ENCODE measurements at places on chromosomes 13 and 19.

GRCh38 chr13:21243045-21243897 is 66.8 kb downstream of the MRPL57 start:
- DNase-seq = no peak

DNA sequence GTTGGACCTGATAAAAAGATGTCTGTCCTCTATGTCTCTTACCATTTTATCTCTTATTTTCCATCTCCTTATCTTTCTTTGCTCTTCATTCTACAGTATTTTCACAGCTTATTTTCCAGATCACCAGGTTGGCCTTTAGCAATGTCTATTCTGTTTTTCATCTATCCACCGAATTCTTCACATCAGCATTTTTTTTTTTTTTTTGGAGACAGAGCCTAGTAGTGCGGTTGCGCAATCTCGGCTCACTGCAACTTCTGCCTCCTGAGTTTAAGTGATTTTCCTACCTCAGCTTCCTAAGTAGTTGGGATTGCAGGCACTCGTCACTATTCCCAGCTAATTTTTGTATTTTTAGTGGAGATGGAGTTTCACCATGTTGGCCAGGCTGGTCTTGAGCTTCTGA is 49.0 kb downstream of the DNAJC15 start:
- no peak for DNase-seq

DNA sequence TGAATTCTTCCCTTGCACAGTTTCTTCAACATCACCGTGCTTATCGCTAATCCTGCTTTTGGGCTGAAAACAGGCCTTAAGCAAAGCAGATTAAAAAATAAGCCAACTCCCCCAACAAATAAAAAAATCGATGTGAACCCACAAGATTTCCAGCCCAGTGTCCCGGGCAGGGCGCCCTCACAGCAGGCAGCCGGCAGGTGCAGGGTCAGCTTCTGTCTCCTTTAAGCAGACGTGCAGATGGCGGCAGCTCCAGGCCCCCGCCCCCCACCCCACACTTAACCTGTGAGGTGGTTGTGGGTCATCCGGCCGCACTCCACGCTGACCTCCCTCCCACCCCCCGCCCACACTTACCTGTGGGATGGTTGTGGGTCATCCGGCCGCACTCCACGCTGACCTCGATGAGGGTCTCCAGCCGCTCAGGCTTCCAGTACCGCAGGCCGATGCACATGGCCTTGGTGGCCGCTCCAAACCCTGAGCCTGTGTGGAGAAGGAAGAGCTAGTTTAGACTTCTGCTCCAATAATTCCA is 19.8 kb downstream of the ADPRHL1 start:
- DNase-seq = no peak

DNA sequence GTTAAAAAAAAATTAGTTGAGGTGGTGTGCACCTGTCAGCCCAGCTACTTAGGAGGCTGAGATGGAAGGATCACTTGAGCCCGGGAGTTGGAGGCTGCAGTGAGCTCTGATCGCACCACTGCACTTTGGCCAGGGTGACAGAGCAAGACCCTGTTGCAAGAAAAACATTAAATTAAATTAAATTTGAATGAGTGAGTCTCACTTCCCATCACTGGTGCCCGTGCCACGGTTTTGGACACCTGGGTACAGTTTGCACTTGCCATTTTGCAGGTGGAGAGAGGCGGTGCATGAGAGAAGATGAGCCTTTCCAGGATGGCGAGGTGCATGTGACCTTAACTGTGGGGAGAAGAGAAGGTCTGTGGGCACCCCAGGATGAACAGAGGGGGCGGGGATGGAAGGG is 60.3 kb upstream of the ZNF536 start:
- DNase-seq = no peak

DNA sequence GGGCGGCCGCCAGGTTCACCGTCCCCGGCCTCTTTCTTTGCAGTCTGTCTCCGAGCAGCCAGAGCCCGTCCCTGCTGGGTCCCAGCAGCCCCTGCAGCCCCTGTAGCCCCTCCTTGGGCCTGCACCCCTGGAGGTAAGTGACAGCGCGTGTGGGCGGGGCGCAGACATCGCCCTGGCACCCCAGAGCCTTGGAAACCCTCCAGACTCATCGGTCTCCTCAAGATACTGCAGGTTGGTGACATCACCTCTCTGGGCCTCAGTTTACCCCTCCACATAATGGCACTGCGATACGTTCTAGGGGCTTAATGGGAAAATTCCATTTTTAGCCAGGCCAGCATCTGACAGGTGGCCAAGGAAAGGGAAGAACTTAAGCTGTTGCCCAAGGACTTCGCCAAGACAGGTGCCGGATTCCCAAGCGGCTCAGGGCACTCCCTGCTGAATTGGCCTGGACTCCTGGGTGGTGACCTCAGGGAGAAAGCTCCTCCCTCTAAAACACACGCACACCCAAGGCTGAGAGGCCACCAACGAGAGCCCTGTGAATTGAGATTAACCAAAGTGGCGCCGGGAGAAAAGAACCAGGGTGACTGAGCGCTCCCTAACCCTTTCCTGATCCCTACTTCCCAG is 13.1 kb downstream of the MAST3 start:
- no peak for DNase-seq

DNA sequence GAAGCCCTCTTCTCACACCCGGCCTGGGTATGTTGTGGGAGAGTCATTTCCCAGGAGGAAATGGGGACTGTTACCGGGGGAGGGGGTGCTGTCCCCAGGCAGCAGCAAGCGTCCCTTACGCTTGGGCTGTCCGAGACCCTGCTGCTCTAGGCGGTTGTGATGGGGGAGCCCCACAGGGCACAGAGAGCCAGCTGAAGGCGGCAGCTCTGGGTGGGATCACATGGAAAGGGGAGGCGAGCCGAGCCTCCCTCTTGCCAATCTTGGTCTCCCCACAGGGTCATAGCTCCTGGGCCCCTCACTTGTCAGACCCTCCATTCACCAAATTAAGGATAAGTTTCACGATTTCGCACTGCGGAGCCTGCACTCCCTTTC is 22.0 kb downstream of the EPN1 start:
- no peak for DNase-seq

DNA sequence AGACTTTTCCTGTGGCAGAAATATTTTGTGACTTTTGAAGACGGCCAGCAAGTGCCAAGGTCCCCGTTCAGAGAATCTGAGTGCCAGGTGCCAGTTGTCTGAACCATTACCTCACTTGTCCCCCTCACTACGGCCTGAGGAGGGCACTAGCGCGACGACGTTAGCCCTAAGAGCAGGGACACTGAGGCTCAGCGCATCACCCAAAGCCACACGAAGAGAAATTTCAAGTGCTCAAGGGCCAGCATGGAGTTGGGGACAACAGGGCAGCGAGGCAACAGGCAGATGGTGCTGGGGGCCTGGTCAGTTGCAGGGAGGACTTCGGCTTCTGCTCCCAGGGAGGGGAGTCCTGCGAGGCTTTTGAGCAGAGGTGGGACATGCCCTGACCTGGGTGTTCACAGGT is 9.5 kb upstream of the TYK2 start:
- DNase-seq = no peak

- no peak for DNase-seq
Observed at GRCh38 chr13:35139591-35139990, 197.5 kb downstream of the NBEA start.

DNA sequence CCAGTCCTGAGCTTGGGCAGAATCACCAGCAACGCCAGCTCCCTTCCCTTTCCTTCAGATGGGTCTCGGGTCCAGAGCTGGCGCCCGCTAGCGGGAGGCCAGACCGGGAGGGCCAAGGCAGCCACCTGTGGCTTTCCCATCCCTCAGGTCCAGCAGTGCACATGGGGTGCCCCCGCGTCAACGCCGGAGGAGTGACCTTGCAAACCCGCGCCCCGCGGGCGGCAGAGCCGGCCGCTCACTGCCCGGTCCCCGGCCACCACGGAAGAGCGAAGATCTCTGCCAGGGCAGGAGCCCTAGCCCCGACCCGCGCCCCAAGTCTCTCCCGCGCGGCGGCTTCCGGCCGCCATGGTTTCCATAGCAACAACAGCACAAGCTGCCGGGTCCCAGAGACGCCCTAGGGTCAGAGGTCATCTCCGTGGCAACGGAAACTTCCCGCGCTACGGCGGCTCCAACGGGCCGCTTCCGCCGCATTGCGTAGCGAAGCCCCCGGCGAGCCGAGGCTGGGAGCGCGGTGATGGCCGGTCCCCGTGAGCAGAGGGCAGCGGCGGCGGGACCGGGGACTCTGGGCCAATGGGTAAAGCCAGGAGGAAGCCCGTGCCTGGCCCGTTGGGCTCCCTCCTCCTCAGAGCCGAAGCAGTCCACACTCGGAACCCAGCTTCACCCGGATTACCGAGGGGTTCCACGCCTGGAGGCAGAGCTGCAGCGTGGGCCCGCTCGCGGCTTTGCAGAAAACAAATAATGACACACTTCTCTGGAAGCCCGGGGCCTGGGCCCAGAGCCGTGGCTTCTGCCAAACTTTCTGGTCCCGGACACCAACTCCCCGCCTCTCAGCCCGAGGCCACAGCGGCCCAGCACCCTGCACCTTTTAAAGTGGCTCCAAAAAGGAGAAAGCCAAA is 7.4 kb downstream of the FGF14 start:
- DNase-seq = peak; percentile 65

DNA sequence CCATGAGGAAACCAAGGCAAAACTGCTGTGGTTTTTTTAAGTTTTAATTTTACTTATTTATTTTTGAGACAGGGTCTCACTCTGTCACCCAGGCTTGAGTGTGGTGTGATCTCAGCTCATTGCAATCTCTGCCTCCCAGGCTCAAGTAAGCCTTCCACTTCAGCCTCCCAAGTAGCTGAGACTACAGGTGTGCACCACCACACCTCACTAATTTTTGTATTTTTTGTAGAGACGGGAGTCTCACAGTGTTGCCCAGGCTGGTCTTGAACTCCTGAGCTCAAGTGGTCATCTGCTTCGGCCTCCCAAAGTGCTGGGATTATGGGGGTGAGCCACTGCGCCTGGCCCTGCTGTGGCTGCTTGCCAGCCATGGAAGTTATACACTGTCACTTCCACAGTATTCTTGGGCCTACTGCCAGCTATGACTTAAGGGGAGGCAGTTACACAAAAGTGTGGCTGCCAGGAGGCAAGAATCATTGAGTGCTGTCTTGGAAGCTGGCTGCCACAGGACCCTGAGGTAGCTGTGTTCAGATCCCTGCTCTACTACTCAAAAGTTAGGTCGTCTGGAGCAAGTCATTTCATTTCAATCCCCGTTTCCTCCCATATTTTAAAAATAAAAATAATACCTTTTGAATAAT is 12.7 kb downstream of the FARP1 start:
- no peak for DNase-seq

DNA sequence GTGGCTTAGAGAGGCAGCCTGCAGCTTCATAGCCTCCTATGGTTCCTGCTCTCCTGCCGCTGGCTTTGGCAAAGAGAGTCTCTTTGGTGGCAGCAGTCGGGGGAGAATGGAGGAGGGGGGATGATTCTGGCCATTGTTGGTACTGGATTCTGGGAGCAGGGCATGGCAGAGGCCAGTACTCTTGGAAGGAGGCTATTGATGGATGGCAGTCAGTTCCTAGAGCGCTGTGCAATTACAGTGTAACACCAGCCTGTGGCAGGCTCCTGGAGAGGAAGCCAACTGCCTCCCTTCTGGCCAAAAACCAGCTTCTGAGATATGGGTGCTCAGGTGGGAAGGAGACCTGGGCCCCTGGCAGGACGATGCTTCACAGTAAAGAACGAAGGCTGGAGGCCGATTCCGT is 47.9 kb upstream of the TMTC4 start:
- no peak for DNase-seq

DNA sequence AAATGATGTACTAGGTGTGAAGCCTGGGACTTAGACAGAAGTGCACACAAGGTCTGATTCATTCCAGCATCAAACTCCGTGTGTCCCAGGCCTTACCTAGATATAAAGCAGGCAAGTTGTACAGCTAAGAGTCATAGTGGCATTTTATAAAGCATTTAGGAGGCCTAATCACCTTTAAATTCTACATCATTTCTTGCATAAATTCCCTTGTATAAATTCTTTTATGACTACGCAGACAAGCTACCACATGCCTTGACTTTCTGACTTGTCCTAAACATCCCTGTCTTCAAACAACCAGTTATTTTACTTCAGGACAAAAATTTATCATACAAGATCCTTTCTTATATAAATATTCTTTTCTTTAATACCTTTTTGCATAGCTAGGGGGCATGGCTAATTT is 22.5 kb downstream of the TMEM255B start:
- no peak for DNase-seq

DNA sequence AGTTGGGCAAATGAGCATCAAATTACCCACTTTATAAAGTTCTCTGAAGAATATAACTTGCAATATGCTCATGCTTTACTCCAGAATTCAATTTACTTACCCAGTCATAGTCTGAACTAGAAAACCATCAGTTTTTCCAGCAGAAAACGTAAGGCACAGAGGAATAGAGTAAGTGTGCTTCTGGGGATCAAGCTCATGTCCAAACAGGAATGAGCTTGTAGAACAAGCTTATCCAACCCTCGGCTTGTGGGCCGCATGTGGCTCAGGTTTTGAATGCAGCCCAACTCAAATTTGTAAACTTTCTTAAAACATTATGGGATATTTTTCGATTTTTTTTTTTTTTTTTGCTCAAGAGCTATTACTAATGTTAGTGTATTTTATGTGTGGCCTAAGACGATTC is 308.5 kb upstream of the KLF12 start:
- DNase-seq = no peak

DNA sequence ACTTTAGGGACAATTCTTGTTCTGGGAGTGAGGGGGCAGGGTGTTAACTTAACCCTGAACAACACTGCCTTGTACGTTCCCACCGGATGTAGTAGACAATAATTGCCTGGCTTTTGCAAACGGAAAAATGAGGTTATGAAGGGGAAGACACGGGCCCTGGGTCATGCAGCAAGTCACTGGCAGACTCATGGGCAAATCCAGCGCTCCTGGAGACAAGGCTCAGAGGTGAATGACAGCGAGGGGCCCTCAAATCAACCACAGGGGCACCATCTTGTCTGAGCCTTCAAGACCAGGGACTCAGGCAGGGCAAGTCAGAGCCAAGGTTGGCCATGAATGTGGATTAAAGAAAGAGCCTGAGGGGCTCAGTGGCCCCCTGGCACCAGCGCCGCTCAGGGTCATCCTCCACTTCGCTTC is 2.8 kb downstream of the RASA3 start:
- DNase-seq = no peak

DNA sequence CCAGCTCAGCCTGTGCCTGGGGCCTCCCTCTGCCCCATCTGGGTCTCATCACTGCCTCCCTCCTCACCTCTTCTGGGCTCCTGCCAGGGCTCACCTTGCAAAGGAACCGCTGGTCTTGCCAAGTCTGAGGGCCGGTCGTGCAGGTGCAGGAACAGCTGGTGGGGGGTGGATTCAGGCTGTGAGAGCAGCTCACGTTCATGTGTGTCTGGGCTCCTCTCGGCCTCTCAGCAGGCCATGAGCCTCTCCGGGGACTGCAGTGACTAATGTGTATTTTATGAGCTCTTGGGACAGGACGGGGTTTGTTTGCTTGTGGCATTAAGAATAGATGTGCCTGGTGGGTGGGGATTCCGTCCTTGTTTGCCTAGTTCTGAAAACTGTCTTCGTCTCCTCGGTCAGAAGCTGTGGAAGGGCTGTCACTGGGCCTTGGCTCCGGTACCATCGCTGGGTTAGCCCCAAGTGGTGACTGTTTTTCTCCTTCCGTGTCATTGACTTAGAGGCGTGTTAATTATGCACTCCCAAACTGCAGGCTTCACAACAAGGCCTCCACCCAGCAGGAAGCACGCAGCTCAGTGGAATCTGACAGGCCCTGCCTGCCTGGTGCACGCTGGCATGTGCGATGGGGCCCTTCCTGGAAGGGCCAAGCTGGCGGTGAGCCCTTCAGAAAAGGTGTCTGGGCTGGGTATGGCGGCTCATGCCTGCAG is 77.6 kb downstream of the KDM4B start:
- DNase-seq = peak; percentile 43

GRCh38 chr13:40215311-40215710 is 451.1 kb downstream of the FOXO1 start:
- DNase-seq = no peak

- no peak for DNase-seq
Observed at GRCh38 chr19:54517483-54517882, 14.9 kb downstream of the LAIR2 start.

GRCh38 chr19:13094771-13095392 is 7.8 kb downstream of the LYL1 start:
- no peak for DNase-seq

All from T1000 (cell line).